ENCODE measurements at places on chromosomes 12 and 14.

DNA sequence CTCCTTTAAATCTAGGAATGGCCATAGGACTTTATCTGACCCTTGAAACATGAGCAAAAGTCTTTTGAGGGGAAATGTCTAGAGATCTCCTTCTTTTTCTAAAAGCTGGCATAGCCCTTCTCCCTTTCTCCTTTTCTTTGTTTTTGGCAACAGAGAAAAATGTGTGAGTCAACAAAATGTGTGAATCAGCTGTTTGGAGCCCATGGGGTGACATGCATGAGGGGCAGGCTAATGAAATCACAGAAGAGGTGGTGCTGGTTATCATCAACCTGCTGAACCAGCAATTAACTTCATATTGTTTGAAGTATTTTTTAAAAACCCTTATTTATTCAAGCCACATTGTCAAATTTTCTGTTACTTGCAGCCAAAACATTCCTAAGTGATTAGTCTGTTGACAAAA lies 132.3 kb downstream of the CCDC59 start:
- no peak for DNase-seq

DNA sequence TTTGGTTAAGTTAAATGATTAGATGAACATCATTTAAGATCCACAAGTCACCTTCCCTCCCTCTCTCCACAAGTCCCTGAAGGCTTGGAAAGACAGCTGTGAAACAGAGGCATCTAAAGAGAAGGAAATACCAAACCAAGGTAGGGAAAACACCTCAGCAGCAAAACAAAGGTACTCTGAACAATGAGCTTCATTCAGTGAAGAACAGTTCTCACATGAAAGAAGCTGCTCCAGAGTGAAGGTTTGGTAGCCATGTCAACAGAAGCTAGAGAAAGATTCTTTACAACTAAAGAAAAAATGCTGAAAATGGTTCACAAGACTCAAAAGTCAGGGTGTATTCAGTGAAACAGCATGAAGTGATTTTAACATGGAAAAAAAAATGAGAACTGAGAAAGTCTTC lies 69.4 kb downstream of the FGD6 start:
- no peak for DNase-seq

DNA sequence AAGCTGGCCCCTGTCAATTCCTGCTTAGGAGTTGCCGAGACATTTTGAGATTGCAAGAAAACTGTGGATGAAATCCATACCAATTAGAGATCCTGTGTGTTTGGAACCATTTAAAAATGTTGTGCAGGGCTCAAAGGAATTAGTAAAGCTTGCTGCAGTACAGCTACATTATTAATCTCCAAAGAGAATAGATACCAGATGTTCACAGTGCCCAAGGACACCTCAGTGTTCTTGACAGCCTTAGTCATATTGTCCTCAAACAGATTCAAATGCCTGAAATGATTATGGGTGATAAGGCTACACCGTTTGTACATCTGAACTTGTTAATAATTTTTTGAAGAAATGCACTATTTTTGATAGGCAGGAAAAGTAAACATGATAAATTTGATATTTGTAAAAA lies 164.6 kb downstream of the MSRB3 start:
- DNase-seq: no peak

- no peak for DNase-seq
Observed at GRCh38 chr12:119459481-119459880, 125.0 kb downstream of the CCDC60 start.

GRCh38 chr12:65308601-65309071 lies 30.2 kb downstream of the MSRB3 start:
- DNase-seq: no peak

- DNase-seq: no peak
Observed at GRCh38 chr12:68481181-68481941, 129.3 kb upstream of the RAP1B start.

- no peak for DNase-seq
Observed at GRCh38 chr12:113214895-113215400, 6.3 kb upstream of the TPCN1 start.

DNA sequence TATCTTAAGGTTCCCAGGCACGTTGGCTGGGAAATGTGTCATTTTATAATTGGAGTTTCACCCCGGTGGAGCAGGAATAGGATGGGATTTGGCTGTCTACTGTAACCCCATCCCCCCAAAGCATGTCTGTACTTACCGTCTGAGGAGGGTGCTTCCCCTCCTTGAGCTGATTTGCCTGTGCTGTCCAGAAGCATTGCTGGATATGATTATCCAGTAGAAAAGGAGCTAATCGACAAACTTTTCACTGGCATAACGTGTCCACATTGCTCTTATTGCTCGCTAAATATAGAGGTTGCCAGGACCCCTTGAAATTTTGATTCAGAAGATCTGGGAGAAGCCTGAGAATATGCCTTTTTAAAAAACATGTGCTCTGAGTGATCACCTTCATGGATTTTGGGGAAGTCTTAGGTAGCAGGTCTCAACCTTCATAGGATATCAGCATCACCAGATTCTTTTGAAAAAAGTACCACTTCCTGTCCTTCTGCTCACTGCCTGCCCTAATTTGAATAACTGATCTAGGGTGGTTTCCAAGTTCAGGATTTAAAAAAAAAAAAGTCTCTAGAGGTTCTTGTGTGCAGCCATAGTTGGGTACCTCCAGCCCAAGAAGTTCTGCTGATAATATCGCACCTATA lies 80.4 kb upstream of the KCNA1 start:
- DNase-seq: no peak

DNA sequence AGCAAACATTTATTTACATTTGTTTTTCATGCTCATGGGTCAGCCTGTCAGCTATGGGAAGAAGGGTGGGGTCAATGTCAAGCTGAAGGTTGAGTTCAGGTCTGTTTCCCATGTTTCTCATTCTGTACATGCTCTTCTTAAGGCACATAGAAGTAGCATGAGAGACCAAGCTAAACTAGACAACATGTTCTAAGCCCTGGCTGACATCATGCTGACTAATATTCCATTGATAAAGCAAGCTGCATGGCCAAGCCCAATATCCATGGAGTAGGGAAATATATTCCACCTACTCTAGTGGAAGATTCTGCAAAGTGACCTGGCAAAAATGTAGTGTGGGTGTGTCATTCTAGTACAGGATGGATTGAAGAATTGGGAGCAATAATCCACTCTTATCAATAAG lies 44.1 kb downstream of the PLXNC1 start:
- DNase-seq: no peak

DNA sequence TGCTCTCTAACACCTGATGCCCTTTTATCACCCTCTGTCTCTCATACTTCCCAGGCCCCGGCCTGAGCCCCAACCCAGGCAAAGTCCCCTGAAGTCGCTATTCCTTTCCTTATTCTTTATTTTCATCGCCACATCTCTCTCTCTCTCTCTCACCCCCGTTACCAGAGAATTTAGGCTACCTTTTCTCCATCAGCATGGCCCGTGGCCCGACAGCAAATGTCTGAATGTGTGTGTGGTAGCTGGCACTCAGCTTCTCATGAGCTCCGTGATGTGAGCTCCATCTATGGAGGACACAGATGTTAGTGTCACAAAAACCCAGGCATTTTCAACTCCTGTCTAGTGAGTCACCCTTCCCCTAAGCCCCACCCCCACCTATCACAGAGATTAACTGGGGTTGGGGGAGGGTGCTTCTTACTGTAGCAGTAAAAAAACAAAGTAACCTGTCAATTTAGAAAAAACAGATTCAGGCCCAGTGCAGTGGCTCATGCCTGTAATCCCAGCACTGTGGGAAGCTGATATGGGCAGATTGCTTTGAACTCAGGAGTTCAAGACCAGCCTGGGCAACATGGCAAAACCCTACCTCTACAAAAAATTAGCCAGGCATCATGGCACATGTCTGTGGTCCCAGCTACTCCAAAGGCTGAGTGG lies 53.8 kb downstream of the VCPKMT start:
- DNase-seq: peak; percentile 81

GRCh38 chr12:116037941-116038837 lies 239.3 kb downstream of the MED13L start:
- no peak for DNase-seq

DNA sequence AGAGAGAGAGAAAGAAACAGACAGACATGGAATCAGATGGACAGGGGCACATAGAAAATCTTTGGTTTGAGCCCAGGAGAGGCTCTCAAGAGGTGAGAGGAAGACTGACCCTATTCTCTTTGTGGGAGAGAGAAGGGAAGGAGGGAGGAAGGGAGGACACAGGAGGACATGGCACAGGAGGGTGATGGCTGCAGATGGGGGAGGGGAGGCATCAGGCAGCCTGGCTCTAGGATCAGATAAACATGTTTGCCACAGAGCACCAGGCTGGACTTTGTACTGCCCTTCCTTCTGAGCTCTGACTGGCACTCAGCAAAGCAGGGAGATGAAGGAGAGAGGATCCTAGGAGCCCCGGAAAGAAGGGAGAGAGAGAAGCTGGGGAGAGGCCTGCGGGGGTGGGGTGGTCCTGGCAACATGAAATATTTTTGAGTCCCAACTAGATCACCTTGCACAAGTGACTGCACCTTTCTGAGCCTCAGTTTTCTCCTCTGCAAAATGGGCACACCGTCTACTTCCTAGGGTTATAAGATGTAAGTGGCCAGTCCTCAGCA lies 6.1 kb downstream of the HNF1A start:
- DNase-seq: no peak

- no peak for DNase-seq
Observed at GRCh38 chr12:101806265-101806664, 24.5 kb downstream of the GNPTAB start.

GRCh38 chr14:68814539-68815297 lies 21.9 kb upstream of the ZFP36L1 start:
- DNase-seq: no peak

Measured in activated T-cell treated with anti-CD3 and anti-CD28 coated beads for 4 hours (primary cell).